ENCODE measurements at places on chromosomes 7 and 10.

GRCh38 chr7:100612730-100613390 is 520 bp downstream of the MOSPD3 start:
- no peak for DNase-seq

DNA sequence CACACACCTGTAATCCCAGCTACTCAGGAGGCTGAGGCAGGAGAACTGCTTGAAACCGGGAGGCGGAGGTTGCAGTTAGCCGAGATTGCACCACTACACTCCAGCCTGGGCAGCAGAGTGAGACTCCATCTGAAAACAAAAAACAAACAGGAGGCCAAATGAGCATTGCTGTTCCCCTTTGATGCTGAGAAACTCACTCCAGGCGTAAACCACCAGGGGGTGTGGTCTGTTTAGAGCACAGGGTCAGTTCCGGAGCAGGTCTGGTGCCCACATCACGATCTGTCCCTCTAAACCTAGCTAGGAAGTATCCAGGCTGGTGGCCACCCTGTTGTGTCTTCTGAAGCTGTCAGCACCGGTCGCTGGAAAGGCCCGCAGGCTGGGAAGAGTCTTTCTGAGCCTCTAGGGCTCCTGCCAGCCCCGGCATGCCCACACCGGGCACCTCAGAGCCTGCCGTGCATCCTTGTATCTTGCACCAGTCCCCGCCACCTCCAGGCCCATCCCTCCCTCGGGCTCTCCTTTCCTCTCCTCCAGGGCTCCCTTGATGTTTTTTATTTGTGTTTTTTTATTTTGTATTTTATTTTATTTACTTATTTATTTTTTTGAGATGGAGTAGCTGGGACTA is 66.3 kb upstream of the SH2B2 start:
- no peak for DNase-seq

DNA sequence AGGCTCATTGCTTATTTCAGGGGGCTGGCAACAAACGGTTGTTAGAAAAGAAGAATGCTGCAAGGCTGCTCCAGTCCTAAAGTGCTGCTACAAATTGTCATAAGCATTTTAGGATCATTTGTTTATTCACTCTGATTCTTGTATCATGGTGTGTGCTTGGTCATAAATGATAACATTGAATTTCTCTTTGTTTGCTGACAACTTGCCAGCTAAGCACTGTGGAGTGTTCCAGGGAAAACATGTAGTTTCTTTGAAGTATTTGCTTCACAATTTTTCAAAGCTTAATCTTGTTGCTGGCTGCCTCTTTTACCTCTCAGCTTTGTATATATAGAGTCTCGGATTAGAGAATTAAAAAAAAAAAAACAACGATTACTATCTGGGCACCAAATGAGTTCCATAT is 263.0 kb downstream of the PHF14 start:
- DNase-seq, result no peak

DNA sequence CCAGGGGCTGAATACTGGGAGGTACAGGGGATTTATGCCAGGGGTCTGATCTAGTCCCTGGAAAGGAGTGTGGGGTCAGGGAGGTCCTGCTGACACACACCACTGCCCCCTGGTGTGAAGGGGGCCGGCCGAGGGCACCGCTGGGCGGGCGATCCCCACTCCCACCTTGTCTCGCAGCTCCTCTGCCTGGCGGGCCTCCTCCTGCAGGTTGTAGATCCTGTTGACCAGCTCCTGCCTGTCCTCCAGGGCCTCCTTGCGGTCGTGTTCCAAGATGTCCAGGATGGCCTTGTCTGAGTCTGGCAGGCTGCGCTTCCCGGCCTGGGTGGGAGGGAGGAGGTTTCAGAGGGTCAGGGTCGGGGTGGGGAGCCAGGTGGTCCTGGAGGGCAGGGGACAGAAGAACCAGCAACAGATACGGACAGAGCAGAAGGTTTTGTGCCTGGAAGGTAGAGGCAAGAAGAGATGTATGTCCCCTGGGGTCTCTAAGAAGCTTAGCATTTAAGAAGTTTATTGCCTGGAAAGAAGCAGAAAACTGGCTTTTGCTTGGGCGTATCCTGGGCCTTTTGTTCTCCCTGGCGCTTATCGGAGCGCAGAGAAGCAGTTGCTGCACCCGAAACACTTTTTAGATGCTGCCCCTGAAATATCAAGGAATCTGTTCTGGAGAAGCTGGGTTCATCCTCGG is 94.5 kb upstream of the GNA12 start:
- no peak for DNase-seq

GRCh38 chr7:108278281-108278680 is 148.1 kb upstream of the LAMB4 start:
- DNase-seq, result no peak
